Inflammatory macrophage treated with lipopolysaccharide for 1 hour (primary cell): ENCODE measurements at places on chromosomes 5 and 9.

DNA sequence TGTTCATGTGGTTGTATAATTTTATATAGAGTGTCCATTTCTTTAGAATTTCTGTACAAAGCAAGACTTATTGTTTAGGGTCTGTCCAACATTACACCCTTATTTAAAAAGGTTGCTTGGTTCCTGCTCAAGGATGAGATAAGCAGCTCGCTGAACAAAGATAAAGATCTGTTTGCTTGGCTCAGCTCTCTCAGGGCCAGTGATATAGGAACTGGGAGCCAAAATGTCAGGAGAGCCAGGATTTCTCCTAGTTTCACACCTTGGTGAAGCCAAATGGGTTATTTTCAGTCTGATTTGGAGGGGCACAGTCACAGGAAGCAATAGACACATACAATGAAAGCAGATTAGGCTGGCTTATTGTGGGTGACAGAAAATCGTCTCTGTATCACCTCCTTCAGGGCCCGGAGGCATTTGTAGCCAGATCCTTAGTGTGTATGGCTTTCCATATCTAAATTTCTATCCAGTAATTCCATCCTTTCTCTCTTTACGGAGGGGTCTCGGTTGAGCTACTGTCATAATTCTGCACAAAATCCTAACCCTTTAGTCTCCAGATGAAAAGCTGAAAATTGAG lies 396.4 kb downstream of the TMEM232 start:
- no peak for DNase-seq

DNA sequence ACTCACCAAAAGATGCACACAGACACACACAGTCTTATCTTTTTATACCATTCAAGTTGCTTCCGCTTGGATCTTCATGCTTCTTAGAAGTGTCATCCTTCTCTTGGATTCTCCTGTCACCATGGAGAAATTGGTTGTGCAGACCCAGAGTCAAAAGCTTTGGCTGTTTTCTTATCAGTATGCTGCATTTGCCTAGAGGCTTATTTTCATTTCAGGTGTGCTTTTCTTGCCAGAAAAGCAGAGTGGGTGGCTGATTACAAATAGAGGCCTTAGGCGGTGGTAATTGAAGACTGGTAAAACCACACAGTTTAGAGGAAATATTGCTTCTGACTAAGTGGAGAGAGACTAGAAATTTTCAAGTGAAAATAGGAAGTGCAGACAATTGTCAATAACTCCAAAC lies 70.2 kb upstream of the TLE4 start:
- no peak for DNase-seq

GRCh38 chr5:172403189-172403796 lies 51.0 kb downstream of the SH3PXD2B start:
- DNase-seq: no peak

- no peak for DNase-seq
Measured at GRCh38 chr9:127142931-127143464, 20.6 kb upstream of the ANGPTL2 start.

DNA sequence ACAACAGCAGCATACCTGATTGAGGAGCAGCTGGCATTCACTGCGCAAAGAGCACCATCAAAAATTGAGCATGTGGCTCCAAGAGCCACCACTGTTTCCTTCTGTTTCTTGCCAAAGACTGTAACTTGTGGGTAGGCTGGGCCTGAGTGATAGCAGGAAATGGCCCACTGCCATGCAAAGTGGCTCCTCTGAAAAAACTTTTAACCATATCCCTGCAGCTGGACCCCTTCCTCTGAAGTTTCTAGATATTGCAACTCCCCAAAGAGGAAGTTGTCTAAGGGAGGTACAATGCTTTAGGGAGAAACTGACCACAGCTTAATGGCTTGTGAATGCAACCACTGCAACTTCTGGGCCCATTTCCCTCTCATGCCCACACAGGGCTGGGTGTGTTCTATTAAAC lies 355.4 kb upstream of the PDE4D start:
- peak; percentile 58 for DNase-seq

GRCh38 chr9:124764774-124765438 lies 6.2 kb downstream of the NR6A1 start:
- peak; percentile 18 for DNase-seq

- DNase-seq: no peak
Measured at GRCh38 chr5:31172881-31173280, 20.6 kb upstream of the CDH6 start.

DNA sequence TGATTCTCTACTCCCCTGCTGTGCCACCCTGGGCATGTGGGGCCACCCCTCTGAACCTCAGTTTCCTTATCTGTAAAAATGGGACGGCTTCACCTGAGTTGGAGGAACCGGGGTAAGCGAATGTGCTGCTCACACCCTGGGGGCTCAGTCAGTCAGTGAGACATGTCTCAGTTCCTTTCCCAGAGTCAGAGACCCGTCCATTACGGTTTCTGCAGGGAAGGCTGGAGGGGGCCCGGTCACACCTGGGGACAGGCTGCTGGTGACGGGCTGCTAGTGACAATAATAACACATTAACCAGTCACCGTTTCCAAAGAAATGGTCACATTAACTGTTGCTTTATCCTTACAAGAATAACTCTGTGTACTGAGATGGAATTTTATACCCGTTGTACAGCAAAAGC lies 282.4 kb downstream of the NSG2 start:
- no peak for DNase-seq

DNA sequence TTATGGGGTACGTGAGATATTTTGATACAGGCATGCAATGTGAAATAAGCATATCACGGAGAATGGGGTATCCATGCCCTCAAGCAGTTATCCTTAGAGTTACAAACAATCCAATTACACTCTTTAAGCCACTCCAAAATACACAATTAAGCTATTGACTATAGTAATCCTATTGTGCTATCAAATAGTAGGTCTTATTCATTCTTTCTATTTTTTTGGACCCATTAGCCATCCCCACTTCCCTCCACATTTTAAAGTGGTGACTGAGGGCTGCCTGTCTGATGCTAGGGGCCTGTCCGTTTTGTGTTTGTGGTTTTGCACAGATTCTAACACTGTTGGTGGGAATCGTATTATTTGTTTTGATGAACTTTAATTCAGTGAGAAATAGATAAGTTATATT lies 129.7 kb upstream of the DHFR start:
- no peak for DNase-seq

GRCh38 chr9:3969590-3970260 lies 330.1 kb downstream of the GLIS3 start:
- DNase-seq: no peak

GRCh38 chr5:119811458-119811857 lies 182.1 kb downstream of the FAM170A start:
- DNase-seq: no peak

DNA sequence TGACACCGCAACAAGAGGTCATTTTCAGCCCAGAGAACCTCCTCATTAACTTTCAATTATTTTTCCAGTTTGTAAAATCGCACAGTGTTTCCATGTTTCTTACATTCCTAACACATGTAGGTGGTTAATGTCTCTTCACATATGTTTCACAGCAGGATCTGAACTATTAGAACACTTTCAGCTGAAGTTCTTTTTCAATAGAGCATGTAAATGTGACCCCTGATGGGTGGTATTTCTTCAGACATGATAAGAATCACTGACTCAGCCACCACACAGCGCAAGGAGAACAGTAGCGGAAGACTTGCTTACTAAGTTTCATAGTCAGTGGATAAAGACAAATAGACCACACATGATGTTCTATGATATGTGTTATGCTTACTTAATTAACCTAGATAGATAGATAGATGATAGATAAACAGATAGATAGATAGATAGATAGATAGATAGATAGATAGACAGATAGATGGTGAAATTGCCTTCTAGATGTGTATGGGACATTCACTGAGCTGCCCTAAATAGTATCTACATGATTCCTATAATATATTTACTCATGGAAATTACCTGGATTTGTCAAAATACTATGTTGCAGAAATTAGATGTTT lies 1992.1 kb upstream of the NUDT12 start:
- no peak for DNase-seq

GRCh38 chr9:133004091-133004998 lies 25.9 kb downstream of the GFI1B start:
- DNase-seq: peak; percentile 18

- no peak for DNase-seq
Measured at GRCh38 chr9:2743937-2744529, 26.7 kb downstream of the KCNV2 start.

- DNase-seq: no peak
Measured at GRCh38 chr9:89690334-89690912, 85.6 kb downstream of the GADD45G start.

- no peak for DNase-seq
Measured at GRCh38 chr5:103915081-103915480, 352.5 kb upstream of the NUDT12 start.

- DNase-seq: no peak
Measured at GRCh38 chr5:166073901-166074581, 2217.4 kb upstream of the WWC1 start.

- no peak for DNase-seq
Measured at GRCh38 chr9:11758016-11758415, 935.2 kb upstream of the TYRP1 start.

DNA sequence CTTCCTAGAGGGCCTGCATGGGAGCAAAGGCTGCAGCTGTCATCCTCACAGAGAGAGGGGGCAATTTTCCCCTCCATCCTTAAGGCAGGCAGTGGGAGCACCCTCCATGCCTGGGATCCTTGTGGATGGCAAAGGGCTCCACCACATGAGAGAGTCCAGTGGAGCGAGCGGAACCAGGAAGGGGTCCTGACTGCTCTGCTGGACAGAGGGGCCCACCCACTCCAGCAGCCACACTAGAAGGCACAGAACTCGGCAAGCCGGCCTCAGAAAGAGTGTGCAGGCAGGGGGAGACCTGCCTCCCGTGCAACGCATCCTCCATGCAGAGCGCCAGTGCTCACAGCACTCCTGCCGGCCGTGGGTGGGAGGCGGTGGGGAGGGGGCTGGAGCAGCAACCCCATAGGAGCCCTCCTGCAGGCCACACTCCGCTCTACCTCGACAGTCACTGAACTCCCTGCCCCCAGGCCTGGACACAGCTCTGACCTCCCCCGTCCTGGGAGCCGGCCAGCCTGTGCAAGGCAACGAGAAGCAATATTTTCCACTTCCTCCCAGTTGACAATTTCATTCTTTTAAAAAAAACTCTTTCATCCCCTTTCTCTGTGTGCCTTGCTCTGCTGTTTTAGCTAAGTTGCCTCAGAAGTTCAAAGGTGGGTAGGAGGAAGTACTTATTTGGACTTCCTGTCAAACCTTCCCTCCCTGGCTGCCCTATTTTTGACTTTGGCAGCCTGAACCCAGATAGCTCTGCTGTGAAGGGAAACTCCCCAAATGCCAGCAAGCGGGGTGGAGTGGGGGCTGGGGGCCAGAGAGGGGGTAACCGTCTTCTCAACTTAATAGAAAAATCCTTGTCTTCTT lies 5.3 kb upstream of the LCP2 start:
- DNase-seq: peak; percentile 86

DNA sequence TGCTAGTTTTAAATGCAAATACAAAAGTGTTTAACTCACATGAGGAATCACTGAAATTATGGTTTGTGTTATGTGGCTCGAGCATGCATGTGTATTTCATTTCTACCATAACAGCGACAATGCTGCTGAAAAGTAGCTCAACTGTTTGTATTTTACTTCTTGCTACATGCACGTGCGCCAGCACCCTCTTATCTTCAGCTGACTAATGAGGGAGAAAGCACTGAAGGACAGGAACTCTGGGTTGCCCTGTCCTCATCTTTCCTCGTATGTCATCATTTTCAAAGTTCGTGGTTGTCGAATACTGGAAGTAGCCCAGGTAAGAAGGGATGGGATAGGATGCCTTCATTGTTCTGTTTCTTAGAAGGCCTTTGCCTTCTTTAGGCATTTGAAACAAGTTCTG lies 120.3 kb downstream of the SYK start:
- no peak for DNase-seq

GRCh38 chr5:91162534-91163381 lies 220.4 kb downstream of the ARRDC3 start:
- peak; percentile 95 for DNase-seq

DNA sequence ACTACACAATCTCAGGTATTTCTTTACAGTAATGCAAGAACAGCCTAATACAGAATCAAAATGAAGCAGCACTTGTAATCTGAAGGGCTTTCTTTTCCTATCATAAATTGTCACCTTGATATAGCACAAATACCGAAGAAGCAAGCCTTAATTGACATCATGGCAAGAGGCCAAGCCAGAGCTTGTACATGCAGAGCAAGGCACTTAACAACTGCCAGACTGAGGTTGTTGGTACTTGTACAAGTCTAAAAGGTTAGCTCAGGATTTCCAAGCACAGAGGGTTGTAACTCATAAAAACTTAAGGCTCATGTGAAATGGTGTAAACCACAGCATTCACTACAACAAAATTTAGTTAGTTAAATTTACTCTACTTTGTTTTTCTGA lies 158.8 kb upstream of the SPEF2 start:
- DNase-seq: no peak

GRCh38 chr9:7336356-7337065 lies 463.1 kb downstream of the DMAC1 start:
- DNase-seq: no peak

- no peak for DNase-seq
Measured at GRCh38 chr9:135221951-135222631, 134.6 kb downstream of the OLFM1 start.

DNA sequence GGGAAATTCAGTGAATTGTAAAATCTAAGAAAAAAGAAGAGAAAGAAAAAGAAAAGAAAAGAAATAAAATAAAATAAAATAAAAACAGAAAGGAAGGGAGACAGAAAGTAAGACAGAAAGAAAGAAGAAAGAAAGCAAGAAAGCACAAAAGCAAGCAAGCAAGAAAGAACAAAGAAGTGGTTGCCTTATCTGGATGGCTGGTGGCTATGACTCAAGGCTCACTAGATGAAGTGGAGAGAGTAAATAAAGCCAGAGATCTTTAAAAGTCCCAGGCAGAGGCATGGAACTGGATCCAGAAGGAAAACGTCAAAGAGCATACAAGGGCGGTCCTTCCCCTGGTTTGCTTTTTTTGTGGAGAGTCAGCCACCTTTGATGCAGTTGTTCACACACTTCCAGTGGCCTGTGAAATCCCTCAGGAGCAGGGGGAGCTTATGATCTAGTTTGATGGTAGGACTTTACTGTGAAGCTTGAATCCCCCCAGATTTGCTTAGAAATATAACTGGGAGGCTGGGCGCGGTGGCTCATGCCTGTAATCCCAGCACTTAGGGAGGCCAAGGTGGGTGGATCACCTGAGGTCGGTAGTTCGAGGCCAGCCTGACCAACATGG lies 176.7 kb upstream of the HMHB1 start:
- no peak for DNase-seq

GRCh38 chr9:37332578-37332977 lies 89.9 kb upstream of the GRHPR start:
- DNase-seq: no peak
